ENCODE measurements at places on chromosomes 4 and X.

DNA sequence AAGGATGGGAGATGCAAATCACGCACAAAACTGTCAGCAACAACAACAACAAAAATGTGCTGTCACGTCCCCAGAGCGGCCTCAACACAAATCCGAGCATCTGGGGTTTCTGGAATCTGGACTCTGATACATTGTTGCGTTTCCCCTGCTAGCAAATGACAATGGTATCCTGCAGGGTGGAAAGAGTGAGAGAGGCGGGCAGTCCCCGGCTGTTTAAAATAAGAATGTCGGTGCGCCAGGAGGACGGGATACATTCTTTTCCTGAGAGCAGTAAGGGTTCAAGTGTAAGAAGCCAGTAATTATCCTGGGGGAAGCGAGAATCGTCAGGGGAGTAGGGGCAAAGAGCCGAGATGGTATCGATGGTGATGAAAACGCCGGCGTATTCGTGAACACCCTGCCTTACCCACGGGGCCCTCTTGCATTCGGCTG lies 310.2 kb downstream of the ASMT start:
- no peak for DNase-seq

DNA sequence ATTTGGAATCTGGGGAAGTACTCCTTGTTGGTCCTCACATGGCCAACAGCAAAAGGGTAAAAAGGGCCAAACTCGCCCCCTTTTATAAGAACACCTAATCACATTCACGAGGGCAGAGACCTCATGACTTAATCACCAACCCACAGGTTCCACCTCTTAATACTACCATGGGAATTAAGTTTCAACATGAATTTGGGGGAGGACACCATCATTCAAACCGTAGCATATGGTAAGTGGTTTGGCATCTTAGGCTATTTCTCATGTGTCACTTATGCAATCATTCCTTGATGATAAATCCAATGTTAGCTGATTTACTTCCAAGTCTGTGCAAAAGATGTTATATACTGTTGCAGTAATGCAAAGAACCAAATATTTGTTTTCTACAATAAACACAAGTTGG lies 302.9 kb upstream of the FAM241A start:
- DNase-seq, result no peak

DNA sequence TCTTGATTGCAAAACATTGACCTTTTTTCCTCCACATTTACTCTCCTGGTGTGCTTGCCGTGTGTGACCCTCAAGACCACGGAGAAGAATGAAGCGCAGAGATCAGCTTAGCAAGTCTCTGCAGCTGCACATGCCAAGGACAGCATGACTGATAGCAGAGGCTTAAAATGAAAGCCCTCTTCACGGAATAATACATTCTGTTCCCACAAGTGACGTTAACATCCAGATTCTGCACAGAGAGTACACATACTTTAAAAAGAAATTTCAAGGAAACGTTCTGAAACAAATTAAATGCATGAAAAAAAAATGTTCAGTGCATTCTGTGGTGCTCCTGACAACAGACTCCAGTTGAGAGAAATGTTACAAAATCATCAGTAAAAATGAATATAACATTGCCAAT lies 60.9 kb downstream of the SLC7A11 start:
- no peak for DNase-seq

- peak; percentile 96 for DNase-seq
These were observed at the start of gene PARM1 for GRCh38 chr4:74932832-74933561. PARM1 (plus strand) TSS chr4:74933116; CDS start chr4:74933328, 212 bp downstream.

GRCh38 chrX:52983321-52984000 lies 25.1 kb upstream of the FAM156A start:
- DNase-seq, result no peak

GRCh38 chr4:108649863-108650211 lies 562 bp upstream of the OSTC start:
- no peak for DNase-seq

DNA sequence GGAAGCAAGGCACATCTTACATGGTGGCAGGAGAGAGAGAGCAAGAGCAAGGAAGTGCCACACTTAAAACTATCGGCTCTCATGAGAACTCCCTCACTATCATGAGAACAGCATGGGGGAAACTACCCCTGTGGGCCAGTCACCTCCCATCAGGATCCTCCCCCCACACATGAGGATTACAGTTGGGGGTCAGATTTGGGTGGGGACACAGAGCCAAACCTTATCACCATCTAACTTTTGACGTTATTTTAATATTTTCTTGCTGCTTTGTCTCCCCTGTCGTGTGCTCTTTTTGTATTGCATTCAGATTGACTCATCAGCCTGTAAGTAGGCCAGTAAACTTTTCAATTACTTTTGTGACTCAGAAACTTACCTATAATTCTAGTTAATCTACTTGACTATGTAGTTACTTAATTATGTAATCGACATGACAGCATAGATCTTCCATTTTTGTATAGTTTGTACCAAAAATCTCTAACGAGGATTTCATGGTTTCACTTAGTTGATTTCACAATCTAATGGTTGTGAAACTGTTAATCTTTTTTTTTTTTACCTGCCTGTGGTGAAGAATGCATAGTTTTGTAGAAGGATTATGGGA lies 18.3 kb downstream of the STIM2 start:
- no peak for DNase-seq

GRCh38 chr4:180380733-180381132 lies 1862.5 kb upstream of the TENM3 start:
- DNase-seq, result no peak

DNA sequence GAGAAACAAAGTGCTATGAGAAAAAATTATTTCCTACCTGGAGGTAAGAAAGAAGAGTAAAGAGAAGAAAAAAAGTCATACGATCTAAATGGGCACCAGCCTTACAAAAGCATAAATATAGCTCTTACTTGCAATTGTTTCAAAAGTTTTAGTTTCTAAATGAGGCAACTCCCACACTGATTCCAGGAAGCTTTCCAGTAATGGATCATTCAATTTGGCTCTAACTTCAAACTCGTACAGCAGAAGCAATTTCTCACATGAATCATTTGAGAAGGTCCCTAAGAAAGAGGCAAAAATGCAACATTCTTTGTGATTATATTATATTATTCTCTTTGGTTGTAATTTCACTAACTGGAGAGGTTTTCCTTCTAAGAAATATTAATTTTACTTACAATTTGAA lies 109.9 kb downstream of the DLG3 start:
- no peak for DNase-seq

- no peak for DNase-seq
These were observed 885.8 kb downstream of the SH3BGRL start for GRCh38 chrX:82087699-82088098.

GRCh38 chr4:7202411-7202810 lies 10.1 kb downstream of the SORCS2 start:
- DNase-seq, result no peak

GRCh38 chr4:8347660-8348059 lies 78.1 kb downstream of the HTRA3 start:
- no peak for DNase-seq

DNA sequence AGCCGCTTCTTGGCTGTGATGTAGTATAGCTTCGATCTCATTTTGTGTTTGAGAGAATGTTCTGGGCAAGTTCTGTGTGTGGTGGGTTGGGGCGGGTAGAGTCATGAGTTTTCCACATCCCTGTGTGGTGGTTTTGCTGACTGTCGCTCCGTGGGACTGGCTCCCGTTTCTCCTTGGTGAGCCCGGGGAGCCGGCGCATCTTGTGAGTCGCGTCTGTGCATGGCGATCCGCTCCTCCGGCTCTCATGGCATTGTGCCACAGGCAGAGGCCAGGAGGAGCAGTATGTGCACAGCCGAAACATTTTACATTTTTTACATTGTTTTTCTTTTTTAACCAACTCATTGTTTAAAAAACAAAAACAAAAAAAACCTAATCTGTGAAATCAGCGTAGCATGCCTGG lies 27.7 kb upstream of the TBC1D14 start:
- DNase-seq, result no peak

DNA sequence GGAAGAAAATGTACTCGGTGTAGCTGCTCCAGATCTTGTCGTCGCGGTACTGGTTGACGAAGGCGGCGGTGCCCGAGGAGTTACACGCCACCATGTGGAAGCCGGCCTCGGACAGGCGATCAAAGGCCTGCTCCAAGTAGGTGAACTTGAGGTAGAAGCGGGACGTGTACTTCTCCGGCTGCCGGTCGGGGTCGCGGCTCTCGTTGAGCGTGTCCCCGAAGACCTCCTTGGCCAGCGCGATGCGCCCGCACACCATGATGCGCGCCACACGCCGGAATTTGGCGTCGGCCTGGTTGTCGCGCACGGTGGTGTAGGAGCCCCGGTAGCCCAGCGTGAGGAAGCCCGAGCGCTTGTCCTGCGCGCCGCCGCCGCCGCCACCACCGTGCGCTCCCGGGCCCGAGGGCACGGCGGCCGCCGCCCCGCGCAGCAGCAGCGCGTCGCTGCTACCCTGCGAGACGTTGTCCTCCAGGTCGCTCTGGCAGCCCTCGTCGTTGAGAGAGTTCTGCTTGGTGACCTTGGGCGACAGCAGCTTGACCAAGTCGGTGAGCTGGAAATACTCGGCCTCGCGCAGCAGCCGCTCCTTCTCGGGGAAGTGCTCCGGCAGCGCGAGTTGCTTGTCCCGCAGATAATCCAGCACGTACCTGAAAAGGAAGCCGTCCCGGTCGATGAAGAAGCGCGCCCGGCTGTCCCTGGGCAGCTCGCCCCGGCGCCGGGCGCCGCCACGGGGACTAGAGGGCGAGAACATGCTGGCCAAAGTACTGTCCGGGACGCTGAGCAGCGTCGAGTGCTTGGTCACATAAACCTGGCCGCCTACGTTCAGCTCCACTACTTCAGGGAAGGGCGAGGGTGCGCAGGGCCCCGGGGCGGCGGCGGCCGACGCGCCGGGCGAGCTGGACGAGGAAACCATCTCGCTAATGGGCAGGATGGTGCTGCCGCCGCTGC lies 775 bp downstream of the KCTD8 start:
- DNase-seq, result peak; percentile 61

- DNase-seq, result no peak
These were observed 118.3 kb downstream of the KCNIP4 start for GRCh38 chr4:21830272-21830671.

GRCh38 chr4:169756971-169757574 lies 671 bp downstream of the HPF1 start:
- DNase-seq, result no peak

DNA sequence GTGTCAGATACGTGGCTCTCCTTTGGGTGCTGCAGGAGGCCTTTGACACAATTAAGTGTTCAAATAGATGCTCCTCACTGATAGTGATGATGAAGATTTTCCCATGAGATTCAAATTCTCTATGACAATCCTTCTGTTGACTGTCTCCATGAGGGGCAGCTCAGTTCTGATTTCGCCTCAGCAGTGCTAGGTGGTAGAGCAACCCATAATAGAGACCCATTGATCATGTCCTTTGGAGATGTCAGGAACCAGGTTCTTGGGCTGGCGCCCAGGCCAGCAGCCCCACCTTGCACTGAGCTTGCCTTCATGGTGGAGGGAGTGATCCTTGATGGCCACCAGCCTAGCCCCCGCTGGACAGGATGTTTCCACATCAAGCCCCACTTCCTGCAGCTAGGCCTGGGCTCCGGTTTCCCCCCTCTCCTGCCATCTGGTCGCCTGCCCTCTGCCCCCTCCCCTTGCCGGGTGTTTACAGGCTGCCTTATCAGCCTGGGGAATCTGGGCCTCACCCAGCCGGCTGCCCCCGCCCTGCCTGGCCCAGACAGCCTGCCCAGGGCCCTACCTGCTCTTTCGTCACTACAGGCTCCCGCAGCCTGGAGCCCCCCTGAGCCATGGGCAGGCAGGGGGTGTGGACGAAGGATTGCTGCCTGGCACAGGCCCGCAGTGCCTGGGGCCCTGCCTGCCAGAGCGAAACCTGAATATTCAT lies 12.6 kb downstream of the ELF4 start:
- DNase-seq, result peak; percentile 74

GRCh38 chr4:17236686-17237085 lies 275.2 kb downstream of the QDPR start:
- DNase-seq, result no peak

DNA sequence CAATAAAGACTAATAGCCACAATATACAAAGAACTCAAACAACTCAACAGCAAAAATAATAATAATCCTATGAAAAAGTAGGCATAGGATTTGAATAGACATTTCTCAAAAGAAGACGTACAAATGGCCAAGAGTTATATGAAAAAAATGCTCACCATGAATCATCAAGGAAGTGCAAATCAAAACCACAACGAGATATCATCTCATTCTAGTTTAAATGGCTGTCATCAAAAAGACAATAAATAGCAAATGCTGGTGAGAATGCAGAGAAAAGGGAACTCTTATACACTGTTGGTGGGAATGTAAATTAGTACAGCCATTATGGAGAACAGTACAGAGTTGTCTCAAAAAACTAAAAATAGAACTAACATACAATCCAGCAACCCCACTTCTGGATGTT lies 18.8 kb downstream of the TLR6 start:
- no peak for DNase-seq

GRCh38 chr4:101451086-101451485 lies 103.8 kb upstream of the PPP3CA start:
- DNase-seq, result no peak

GRCh38 chr4:1644891-1645657 lies 39.0 kb downstream of the FAM53A start:
- DNase-seq, result peak; percentile 68

DNA sequence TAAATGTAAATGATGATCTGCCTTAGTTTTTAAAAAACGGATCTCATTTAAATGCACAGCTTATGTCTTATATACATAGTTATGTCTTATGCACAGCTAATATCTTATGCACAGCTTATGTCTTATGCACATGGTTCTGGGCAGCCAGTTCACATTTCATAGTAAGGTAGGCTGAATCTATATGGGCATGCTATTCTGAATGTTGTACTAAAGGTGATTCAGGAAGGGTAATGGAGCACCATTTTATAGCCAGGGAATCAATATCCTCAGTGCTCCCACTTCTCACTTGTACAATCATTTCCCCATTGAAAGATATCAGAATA lies 77.9 kb upstream of the MID1 start:
- DNase-seq, result no peak

DNA sequence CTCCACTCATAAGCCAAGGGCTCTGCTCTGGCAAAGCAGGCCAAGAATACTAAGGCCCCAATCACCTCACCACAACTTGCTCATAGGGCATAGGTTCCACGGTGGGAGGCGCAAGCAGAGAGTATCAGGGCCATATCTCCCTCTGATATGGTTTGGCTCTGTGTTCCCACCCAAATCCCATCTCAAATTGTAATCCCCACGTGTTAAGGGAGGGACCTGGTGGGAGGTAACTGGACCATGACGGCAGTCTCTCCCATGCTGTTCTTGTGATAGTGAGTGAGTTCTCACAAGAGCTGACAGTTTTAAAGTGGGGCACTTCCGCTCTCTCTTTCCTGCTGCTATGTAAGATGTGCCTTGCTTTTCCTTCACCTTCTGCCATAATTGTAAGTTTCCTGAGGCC lies 88.7 kb downstream of the SHROOM4 start:
- no peak for DNase-seq

Data from upper lobe of right lung (tissue), 1 donor.